ENCODE measurements at places on chromosomes 4 and X.
A peak's percentile ranks its signal among the peaks of the same experiment; 100 is the strongest.

- DNase-seq, result no peak
Observed at GRCh38 chr4:32207456-32207855, 1487.3 kb downstream of the PCDH7 start.

DNA sequence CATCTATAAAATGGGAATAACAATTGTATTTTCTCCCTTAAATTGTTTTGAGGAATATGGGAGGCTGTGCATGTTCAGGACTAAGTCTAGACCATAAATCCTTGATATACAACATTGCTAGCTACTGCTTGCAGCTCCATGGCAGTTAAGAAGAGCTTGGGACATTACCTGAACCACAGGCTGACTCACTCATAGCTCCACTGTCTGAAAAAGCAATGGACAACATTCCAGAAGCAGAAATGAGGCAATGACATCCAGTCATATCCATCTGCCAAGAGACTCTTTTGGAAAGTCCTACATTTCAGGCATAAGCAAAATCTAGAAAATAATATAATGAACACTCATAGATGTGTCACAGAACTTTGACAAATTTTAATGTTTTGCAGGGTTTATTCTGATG, 167.3 kb upstream of the LEF1 start:
- no peak for DNase-seq

- no peak for DNase-seq
Observed at GRCh38 chrX:77003956-77004355, 443.2 kb upstream of the FGF16 start.

GRCh38 chr4:74996996-74997395, 64.1 kb downstream of the PARM1 start:
- DNase-seq, result no peak

GRCh38 chr4:152266831-152267480, 268.9 kb downstream of the FBXW7 start:
- DNase-seq, result no peak

DNA sequence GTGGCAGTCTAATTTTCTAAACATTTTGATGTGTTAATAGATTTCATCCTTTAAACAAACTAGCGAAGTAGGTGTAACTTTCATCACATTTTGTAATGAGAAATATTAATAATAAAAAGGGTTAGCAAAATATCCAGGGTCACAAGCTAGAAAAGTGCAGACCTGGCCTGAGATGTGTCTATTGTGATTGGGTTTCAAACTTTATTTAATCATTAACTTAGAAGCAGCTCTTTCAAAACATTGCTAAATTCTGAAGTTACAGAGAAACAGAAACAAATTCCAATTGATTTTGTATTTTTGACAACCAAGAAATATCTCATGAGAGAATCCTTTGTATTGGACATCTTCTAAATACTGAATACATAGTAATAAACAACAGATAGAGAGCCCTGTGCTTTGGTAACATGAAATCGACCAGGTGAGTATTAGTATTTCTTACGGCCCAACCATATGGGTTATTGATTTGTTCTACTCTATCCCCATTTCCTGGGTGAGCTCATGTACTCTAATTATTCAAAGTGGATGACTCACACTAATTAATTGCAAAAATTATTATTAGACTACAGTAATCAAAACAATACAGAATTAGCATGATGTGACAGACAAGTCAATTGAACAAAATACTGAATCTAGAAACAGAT, 1093.8 kb upstream of the AGA start:
- DNase-seq, result no peak

- no peak for DNase-seq
Observed at GRCh38 chrX:15014281-15014680, 141.1 kb downstream of the MOSPD2 start.

DNA sequence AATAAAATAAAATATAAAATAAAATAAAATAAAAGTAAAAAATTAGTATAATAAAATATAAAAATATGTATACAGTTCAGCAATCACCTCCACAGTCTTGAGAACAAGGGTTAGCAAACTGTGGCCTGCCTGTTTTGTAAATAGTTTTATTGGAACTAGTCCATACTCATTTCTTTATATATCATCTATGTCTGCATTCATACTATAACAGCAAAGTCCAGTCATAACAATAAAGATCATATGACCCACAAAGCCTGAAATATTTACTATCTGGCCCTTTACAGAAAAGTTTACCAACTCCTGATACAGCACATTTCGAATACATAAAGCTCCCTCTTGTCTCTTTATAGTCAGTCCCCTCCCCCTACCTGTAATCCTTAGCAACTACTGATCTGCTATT, 111.9 kb downstream of the SLC10A6 start:
- DNase-seq, result no peak

- no peak for DNase-seq
Observed at GRCh38 chrX:96982161-96982560, 98.5 kb downstream of the RPA4 start.

DNA sequence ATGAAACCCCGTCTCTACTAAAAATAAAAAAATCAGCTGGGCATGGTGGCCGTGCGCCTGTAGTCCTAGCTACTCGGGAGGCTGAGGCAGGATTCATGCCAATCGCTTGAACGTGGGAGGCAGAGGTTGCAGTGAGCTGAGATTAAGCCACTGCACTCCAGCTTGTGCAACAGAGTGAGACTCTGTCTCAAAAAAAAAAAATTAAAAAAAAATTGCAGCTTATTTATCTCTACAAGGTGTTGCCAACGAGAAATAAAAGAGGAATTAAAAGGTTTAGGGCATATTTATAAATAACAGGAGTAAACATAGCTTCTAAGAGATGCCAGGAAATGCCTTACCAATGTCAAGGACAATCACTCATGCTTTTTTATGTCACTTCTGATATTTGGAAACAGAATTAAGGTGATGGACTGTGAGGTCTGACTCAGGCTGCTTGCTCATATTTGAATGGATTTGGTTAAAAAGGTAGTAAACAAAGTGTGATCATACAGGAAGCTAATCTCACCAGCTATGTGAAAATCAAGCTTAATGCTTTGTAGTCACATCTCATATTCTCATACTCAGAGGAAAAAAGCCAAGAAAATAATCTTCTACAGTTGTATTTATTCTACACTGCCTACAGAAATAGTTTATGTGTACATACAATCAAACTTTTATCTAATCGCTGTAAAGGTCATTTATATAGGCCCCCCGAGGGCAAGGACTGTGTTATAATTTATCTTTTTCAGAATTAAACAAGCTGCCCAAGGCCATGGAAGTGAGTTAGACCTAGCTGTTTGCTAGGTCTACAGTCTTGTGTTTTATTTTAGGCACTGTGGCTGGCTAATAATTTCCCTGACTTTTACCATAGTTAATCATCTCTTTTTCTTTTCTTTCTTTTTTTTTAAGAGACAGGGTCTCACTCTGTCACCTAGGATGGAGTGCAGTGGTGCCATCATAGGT, 61.1 kb upstream of the RBMX start:
- DNase-seq, result no peak

DNA sequence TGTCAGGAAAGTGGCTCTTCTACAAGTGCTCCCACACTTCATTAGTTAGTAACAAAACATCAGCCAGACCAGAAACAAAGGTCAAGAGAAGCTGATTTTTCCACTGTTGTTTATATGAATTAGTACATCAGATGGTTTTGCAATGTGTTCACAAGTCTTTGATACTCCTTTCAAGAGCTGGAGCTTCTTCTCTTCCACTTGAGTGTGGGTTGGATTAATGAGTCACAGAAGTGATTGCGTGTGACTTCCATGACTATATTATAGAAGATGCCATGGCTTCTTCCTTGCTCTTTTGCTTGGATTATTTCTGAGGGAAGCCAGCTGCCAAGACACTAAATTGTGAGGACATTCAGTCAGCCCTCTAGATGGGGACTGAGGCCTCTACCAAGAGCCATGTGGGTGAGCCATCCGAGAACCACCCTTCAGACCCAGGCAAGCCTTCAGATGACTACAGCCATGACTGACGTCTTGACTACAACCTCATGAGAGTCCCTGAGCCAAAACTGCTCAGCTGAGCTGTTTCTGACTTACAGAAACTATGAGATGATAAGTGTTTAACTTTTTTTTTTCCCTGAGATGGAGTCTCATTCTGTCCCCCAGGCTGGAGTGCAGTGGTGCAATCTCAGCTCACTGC, 18.1 kb downstream of the SOWAHB start:
- DNase-seq, result no peak

GRCh38 chrX:42242004-42242403, 318.6 kb upstream of the CASK start:
- DNase-seq, result peak; percentile 11

Measured in eye (tissue), 1 donor.